ENCODE measurements at places on chromosomes 4 and X.
A peak's percentile ranks its signal among the peaks of the same experiment; 100 is the strongest.

DNA sequence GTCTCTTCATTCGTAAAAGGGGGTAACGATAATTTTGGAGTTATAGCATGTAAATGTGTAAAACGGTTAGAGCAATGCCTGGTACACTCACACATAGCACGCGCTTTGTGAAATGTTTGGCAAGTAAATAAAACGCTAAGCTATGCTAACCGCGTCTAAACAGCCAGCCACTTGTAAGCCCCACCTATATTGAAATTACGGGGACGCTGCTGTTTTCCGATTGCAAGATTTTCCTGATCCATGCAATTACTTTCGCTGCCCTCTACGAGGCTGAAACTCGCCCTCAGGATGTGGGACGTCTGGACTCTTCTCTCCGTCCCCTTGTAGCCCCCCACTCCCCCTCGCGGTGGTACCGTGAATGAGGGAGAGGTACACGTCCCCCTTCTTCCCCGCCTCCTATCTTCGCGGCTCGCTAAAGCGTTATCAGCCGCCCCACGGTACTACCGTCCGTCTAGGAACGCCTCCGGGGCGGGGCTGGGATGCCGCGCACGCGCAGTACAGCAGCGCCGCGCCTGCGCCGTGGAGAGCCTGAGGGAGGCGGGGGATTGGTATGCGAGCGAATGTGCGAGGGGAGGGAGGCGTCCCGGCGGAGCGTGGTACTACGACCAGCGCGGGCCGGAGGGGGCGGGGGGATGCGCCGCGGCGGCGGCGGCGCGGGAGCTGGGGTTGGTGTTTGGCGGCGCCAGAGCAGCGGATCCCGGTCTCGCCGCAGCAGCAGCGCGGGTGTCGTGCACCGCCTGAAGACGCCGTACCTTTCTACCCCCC, at the start of gene STIM2:
Gene STIM2 (plus strand): TSS at position 685 of the 765 bp plus-strand sequence.
- DNase-seq, result peak; percentile 96

DNA sequence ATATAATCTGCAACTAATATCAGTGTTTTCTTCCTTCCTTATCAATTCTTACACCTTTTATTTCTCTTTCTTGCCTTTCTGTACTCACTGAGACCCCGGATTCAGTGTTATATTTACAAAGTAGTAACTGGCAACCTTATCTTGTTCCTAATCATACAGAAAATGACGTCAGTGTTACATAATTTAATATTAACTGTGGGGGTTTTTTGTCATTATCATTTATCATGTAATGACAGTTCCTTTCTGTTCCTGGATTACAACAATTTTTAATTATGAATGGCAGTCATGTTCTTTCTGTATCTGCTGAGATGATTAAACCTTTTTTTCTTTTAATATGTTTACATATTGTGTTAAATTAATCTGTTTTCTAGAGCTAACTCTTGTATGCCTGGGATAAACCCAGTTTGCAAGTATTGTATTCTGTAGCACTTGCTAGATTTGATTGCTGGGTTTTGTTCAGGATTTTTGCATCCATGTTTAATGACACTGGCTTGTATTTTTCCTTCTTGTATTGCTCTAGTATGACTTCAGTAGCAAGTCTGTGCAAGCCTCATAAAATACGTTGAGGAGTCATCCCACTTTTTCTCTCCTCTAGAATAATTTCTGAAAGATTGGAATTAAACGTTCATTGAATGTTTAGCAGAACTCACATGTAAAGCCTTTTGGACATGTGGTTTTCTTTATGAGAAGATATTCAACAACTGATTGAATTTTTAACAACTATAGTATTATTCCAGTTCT, 10.4 kb upstream of the HSPA4L start:
- no peak for DNase-seq

- no peak for DNase-seq
Measured at GRCh38 chr4:28639747-28640146, 1779.1 kb downstream of the STIM2 start.

- no peak for DNase-seq
Measured at GRCh38 chr4:53777244-53777984, 186.1 kb upstream of the LNX1 start.

DNA sequence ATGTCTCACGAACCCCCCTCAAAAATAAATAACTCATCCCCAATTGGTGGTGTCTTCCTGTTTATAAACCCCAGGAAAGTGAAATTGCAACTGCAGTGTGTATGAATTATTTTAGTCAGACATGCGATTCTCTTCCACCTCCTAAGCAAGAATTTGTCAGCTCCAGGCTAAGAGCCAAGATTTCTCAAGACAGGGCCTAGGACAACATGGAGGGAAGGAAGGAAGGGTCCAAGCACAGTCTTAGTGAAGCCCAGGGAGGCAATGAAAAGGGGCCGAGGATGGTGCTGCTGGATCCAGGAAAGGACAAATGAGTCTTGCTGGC, 20.0 kb downstream of the SH3KBP1 start:
- DNase-seq, result no peak

DNA sequence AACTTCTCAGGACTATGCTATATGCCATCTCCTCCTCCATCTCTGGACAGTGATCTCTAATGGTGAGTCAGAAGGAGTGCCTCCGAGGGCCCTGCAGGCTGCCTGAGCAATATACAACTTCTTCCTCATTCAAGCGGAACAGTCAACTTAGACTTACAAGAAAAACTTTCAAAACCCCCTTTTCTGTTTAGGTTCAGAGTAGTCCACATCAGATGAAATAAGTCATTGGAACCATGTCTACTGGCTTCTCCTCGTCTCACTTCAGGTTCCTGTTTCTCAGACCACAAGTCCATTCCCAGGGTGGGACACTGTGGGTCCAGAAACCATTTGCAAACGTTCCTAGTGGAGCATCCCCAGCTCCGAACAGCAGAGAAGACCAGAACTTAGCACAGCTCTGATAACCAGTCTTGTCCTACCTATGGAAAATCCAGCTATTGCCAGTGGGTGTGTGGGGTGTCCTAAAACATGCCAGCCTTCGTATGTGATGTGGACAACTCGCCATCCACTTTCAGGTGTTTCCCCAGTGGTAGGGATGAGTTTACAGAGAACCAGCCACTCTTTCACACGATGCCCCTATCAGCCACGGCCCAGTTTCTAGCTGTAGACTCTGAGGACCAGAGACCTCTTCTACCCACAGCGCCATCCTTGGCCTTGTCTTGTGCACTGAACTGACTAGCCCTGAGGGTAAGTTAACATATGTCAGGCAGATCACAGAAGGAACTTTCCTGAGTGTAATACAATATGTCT, 32.7 kb upstream of the NKRF start:
- DNase-seq, result no peak

DNA sequence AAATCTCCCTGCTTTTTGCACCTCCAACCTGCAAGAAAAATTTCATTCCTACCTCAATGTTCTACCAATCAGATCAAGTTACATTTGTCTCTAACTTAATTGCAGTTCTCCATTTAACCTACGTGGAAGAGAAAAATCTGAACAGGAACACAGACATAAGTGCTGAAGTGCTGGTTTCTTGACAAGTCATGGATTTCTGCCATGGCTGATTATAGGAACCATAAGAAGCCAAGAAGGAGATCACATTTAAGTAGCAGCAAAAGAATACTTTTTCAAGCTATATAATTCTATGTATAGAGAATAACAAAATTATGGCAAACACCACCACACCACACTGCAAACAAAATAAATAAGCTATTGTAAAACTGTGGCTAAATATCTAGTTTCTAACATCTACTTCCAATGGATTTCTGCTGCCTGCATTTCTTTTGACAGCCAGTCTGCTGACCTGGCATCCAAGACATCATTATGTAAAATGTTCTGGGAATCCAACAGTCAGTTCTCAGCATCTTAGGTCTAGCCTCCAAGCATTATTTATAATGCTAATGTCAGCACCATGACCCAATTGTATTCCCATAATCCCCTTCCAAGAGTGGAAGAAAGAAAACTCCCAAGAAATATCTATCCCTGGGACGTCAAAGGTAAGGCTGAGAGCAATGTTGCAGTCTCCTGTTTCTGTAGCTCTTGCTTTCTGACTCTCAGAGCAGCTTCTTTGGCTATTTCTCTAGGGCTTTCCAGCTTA, 50.8 kb upstream of the GAB1 start:
- no peak for DNase-seq

- DNase-seq, result no peak
Measured at GRCh38 chr4:147969573-147970385, 237.9 kb downstream of the ARHGAP10 start.

DNA sequence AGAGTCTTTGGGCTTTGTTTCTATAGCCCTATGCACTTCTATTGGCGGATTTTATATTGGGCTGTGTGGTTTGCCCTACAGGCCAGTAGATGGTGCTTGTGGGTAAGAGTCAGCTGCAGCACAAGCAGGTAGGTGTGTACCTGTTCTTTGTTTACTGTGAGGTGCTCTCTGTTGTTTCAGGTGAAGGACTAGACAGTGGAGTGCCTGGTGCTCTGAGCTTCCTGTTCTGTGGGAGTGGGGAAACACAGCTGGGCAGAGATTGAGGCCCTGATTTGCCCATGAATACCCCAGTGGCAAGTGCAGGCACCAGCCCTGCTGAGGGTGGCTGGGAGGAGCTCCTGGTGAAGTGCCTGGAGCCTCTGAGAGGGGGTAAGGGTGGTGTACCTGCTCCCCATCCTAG, 26.3 kb upstream of the UCP1 start:
- no peak for DNase-seq

DNA sequence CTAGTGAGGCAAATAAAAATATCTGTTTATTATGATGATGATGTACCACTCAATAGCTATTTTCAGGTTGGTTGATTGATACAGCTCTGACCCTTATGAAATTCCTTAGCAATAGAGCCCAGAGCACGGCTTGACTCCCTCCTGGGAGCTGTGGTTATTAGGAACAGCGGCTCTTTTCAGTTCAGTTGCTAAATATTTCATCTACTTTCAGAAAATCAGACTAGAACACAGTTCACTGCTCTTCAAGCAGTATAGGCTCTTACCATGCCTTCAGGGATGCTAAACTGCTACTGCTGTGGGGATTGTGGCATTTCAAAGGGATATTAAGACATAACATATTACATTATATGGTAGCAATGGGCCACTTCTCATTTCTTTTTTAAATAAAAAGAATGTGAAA, 218.8 kb downstream of the SNCA start:
- DNase-seq, result no peak

GRCh38 chr4:89284828-89285227, 22.8 kb downstream of the GPRIN3 start:
- no peak for DNase-seq

GRCh38 chr4:172653676-172654075, 514.9 kb upstream of the GALNT7 start:
- no peak for DNase-seq

- no peak for DNase-seq
Measured at GRCh38 chr4:162838671-162839070, 328.0 kb downstream of the NAF1 start.

- no peak for DNase-seq
Measured at GRCh38 chr4:107834241-107834794, 9.6 kb downstream of the SGMS2 start.

GRCh38 chr4:128827296-128827695, 17.8 kb downstream of the JADE1 start:
- no peak for DNase-seq

DNA sequence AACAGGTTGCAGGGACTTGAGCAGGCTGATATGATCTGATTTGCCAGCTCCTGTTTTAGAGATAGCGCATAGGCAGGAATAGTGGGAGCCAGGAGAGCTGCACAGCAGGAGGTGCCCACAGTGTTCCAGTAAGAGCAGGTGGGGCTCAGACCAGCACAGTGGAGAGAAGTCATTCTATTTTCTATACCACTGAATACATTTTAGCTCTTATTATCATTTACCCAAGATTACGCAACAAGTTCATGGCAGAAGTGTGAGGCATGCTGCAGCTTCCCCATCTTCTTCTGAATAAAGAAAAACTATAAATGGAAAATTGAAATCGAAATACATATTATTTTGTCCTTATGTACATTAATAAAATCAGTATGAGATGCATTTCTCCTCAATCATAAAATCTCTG, 114.7 kb upstream of the EDNRA start:
- no peak for DNase-seq

DNA sequence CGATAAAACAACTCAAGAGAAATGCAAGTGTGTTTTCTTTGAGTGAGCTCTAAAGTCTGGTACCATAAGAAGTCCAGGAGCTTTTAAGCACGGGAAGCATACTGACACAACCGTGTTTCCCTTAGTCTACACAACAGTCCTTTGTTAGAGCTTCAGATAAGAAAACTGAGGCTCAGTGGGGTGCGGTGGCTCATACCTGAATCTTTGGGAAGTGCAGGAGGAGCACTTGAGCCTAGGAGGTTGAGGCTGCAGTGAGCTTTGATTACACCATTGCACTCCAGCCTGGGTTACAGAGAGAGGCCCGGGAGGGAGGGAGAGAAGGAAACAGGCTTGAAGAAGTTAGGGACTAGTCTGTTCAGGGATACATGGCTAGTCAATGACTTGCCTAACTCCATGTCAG, 21.9 kb downstream of the LEF1 start:
- no peak for DNase-seq

DNA sequence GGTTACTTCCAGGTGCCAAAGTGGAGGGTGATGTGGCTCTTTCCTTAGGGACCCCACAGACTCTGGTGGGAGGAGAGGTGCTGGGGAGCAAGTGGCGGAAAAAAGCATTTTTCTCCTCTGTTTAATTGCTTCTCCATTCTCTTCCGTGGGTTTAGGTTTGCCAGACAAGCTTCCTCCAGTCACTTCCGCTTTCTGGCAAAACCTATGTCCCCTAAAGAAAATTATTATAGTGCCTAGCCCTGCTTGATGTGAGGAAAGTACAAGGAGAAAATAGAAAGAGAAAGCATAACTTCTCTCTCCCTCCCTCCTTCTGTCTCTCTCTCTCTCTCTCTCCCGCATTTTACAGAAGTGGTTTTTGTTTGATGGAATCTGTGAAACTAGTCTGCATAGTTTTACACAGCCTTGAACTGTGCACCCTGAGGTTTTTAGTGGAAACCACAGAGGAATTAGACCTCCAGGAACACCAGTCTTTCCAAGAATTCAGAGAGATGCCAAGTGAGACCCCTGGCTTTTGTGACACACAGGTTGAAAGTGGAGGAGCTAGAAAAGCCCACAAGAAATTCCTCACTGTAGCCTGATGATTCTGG, 231.1 kb upstream of the ANXA3 start:
- DNase-seq, result no peak

DNA sequence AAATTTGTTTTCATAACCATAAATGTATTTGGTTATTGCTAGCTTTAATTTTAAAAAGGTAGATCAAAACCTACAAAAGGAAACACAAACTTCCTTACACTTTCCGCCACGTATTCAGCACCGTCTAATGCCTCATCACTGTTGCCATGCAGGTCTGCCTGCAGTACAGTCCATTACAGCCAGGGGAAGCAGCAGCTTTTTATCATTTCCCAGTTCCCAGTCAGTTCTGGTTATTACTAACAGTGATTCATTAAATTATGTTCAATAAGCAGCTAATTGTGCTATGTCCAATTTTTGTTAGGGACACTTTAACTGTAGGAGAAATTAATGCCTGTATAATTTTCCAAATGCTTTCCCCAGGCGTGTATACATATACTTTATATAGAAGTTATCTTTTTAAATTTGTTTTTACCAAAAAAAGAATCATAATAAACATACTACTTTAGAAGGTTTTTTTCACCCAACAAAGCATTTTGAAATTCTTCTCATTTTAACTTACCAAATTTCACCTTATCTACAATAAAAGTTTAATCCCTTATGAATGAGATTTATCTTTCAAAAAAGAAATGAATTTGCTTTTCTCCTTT, 93.3 kb downstream of the ANXA3 start:
- DNase-seq, result no peak
